ENCODE measurements at places on chromosomes 7 and 10.

DNA sequence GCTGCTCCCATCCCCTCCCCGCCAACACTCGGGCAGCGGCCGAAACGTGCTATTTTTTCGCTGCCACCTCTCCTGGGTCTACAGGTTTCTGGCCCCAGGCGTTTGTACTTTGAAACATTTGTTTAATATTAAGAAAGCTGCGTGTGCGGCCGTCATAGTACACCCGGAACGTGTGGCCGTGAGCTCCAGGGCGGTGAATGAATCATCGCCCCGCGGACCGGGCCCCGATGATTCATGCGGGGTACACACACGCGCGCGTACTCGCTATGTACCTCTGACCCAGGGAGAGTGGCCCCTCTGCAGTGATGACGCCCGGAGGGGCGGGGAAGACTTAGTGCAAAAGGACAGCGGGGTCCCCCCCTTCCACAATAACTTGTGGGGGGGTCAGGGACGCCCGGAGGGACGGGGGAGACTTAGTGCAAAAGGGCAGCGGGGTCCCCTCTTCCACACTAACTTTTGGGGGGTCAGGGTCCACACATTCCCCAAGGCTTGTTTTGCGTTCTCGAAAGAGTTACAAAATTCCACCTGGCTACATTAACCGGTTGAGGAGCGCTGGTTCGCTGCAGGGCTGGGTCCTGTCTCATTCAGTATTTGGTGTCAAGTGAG lies 56.5 kb upstream of the PCGF5 start:
- DNase-seq, result peak; percentile 90

- DNase-seq, result peak; percentile 79
Measured at GRCh38 chr7:80640846-80641245, 2.4 kb downstream of the CD36 start.

DNA sequence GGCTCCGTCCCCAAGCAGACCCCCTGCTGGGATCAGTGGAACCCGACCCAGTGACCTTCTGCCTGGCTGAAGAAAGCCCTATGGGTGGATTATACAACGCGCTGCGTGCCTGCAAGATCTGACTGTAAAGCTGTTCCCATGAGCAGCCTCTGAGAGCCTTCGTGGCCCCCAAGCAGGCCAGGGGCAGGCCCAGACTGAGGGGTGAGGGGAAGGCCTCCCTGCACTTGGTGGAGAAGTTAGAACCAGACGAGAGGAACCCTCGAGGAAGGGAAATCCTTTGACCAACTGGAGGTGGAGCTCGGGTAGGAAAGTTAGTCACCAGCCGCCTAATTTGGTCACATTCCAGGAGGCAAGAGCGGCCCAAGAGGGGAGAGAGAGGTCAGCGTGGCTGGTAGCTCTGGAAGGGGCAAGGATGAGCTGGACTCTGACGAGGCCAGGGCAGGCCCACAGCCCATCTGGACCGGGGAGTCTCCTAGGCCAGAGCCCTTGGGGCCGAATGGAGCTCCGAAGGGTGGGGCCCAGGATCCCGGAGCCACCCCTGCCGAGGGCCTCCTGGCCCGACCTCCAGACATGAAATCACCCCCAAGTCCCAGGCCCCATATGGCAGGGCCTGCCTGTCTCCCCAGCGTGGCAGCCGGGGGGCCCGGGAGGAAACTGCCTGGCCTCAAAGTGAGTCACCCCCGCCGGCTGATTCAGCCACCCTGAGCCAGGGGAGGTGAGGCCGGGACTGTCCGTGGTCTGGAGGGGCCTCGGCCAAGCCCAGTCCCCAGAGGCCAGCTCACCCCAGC lies 23.3 kb upstream of the PDGFA start:
- DNase-seq, result peak; percentile 85

- DNase-seq, result no peak
Measured at GRCh38 chr7:117530390-117530789, 50.6 kb downstream of the CFTR start.

DNA sequence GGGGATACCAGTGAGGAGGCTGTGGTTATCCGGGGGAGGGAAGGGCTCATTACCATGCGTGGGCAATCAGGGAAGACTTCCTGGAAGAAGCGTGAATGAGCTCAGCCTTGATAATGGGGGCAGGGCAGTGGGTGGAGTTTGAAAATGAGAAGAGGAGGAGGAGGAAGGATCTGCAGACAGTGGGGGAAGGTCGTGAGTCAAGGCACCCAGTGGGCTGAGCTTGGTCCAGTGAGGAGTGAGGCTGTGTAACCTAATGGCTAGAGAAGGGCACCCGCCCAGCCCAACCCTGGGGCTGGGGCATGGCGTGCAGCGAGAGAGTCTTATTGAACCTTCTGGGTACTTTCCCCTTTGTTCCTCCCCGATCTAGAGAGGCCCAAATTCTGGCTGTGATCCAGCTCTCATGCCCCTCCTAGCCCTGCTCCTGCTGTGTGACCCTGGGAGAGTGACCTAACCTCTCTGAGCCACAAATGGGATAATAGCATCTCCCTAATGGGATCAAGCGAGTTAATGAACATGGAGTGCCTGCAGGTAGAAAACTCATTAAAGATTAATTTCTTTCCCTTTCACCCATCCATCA lies 31.5 kb downstream of the CLIP2 start:
- DNase-seq, result no peak

DNA sequence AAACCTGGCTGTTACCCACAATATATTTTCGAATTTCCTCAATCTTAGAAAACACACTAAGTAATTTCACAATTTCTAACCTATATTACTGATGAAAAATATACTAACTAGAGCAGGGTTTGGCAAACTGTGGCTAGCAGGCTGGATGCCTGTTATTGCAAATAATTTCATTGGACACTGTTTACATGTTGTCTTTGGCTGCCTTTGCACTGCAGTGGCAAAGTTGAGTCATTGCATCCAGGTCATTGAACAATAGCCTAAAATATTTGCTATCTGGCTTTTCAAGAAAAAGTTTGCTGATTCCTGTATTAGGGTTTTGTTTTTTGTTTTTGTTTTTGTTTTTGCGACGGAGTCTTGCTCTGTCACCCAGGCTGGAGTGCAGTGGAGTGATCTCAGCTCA lies 47.2 kb downstream of the KIF11 start:
- DNase-seq, result peak; percentile 86

- DNase-seq, result no peak
Measured at GRCh38 chr7:159025161-159025779, 119.4 kb downstream of the VIPR2 start.

DNA sequence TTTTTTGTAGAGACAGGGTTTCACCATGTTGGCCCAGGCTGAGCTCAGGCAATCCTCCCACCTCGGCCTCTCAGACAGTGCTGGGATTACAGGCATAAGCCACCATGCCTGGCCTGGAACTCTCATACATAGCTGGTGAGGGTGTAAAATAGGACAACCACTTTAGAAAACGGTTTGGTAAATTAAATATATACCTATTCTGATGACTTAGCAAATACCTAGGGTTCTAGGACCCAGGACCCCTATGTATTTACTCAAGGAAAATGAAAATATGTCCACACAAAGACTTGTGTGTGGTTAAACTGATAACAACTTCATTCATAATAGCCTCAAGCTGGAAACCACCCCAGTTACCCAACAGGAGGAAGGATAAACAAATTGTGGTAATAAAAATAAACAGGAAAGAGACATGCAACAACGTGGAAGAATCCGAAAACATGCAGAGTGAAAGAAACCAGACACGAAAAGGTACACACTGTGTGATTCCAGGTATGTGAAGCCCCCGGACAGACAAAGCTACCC lies 52.7 kb downstream of the CARD11 start:
- DNase-seq, result no peak

DNA sequence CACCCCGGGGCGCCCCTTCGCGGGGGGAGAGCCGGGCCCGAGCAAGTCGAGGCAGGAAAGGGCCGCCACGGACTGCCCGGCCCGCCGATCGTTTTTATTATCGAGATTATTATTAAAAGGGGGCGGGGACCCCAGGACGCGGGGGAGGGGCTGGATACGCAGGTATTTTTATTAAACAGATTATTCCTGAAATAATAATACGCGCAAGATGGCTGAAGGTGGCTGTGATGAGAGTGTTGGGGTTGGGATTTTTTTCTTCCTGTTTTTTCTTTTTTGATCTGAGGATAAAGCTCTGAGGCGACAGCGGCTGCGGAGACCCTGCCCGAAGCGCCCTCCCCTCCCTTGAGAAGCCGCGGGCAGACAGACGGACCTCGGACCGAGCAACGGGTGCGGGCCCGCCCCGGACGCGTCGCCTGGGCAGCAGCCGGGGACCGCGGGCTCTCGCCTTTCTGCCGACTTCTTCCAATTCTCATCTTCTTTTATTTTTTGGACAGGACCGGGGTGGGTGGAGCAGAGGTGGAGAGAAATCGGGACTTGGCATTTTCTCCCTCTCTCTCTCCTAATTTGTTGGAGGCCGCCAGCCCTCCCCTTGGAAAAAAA lies 1.4 kb upstream of the TRIM8 start:
- peak; percentile 60 for DNase-seq

GRCh38 chr10:51744235-51745000 lies 45.0 kb upstream of the CSTF2T start:
- no peak for DNase-seq

DNA sequence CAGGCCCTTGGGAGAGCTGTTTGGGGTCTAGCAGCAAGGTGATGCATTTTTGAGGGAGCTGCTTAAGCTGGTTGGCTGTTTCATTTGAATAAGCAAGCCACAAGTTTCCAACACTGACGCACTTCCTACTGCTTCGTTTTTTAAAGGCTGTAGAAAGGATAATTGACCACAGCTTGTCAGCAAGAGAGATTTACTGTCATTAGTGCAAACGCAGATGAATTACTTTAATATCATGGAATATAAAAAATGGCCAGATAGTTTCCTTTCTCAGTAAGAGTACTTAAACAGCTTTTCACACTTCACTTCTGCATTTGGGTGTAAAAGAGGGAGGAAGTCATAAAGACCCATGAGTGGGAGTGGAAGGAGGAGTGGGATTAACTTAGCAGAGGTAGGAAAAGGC lies 61.5 kb downstream of the FZD1 start:
- no peak for DNase-seq

- peak; percentile 40 for DNase-seq
Measured at GRCh38 chr7:90999989-91000979, 263.9 kb upstream of the FZD1 start.

- no peak for DNase-seq
Measured at GRCh38 chr7:147153571-147153970, 1037.0 kb downstream of the CNTNAP2 start.

GRCh38 chr7:120181499-120181898 lies 91.5 kb upstream of the KCND2 start:
- DNase-seq, result no peak

DNA sequence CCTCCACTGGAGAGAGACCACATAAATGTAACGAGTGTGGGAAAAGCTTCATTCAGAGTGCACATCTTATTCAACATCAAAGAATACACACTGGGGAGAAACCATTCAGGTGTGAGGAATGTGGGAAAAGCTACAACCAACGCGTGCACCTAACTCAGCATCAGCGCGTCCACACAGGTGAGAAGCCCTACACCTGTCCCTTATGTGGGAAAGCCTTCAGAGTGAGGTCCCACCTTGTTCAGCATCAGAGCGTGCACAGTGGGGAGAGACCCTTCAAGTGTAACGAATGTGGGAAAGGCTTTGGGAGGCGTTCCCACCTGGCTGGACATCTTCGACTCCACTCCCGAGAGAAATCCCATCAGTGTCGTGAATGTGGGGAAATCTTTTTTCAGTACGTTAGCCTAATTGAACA lies 20.6 kb downstream of the FAM200A start:
- DNase-seq, result peak; percentile 11
